MCF 10A (cell line): ENCODE measurements at places on chromosomes 12 and 14. TPM values are rescaled to one million over a fixed set of nuclear protein-coding genes. Genes with fewer than 3 reads are reported as not detected.

GPR65 gene
- not detected in 2 replicates for total RNA-seq

MUCL1 gene
- not detected in 2 replicates for total RNA-seq

VAMP1 gene
- 2.5 and 2.9 TPM in 2 replicates for total RNA-seq

RNF212B gene
- total RNA-seq: not detected in 2 replicates

KRT2 gene
- not detected in 2 replicates for total RNA-seq

C12orf42 gene
- total RNA-seq: not detected in 2 replicates

KRT73 gene
- total RNA-seq: not detected in 2 replicates

SIX4 gene
- 12.9 and 13.6 TPM in 2 replicates for total RNA-seq

SPX gene
- 154 and 203 TPM in 2 replicates for total RNA-seq

SCAF11 gene
- total RNA-seq: 106 and 107 TPM in 2 replicates

- no peaks in the 10 kb centered on the region for H3K36me3 ChIP-seq
- no peaks in the 10 kb centered on the region for H3K27me3 ChIP-seq
- no peak for DNase-seq
- no peaks in the 10 kb centered on the region for H3K4me1 ChIP-seq
Measured at GRCh38 chr12:86283620-86284019, 27.4 kb upstream of the MGAT4C start.

DNA sequence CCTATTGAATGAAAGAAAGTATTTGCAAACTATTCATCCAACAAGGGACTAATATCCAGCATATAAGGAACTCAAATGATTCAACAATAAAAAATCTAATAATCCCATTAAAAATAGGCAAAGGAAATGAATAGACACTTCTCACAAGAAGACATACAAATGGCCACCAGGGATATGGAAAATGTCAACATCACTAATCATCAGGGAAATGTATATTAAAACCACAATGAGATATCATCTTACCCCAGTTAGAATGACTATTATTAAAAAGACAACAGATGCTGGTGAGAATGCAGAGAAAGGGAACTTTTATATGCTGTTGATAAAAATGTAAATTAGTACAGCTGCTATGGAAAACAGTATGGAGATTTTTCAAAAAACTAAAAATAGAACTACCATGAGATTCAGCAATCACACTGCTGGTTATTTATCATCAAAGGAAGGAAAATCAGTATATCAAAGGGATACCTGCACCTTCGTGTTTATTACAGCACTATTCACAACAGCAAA, 89.3 kb downstream of the GARIN6 start:
- no peak overlapping the region for H3K4me3 ChIP-seq
- no peaks in the 10 kb centered on the region for H3K36me3 ChIP-seq
- H3K27ac ChIP-seq: no peak overlapping the region

- H3K27me3 ChIP-seq: no peaks in the 10 kb centered on the region
- H3K4me3 ChIP-seq: no peak overlapping the region
- no peak overlapping the region for H3K27ac ChIP-seq
- no peaks in the 10 kb centered on the region for H3K36me3 ChIP-seq
Measured at GRCh38 chr14:83441801-83442200, 1908.1 kb upstream of the SEL1L start.

- H3K4me3 ChIP-seq: no peak overlapping the region
- no peak overlapping the region for H3K27ac ChIP-seq
- H3K4me1 ChIP-seq: peaks cover 60% of the 10 kb centered on the region
Measured at GRCh38 chr12:57839996-57840395, 6.5 kb downstream of the CTDSP2 start.

DNA sequence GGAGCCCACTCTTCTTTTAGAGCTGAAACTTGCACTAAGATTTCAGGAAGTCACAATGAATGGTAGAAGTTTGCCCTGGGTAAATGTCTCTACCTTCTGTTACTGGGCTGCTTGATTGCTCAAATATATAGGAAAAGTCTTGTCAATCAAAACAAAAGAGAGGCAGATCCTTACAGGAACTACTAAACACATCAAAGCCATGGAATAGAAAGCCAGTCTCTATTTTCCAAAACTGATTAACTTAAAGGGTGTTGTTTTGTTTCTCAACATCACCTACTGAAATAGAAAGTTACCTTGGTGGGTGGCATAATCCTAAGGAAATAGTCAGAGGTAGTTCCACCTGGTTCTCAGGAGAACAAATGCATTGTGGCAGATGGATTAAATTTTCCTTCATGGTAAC, at the start of gene GPHB5:
TSS of gene GPHB5 (minus strand) at position 101 of the 400 bp plus-strand sequence. CDS start 1,086 bp downstream, outside the sequence.
- peaks cover 2% of the 10 kb centered on the region for H3K4me1 ChIP-seq
- no peak within 1 kb of the TSS for H3K27ac ChIP-seq
- H3K36me3 ChIP-seq: no peaks in the 10 kb centered on the region

- DNase-seq: peak; percentile 57
- no peak overlapping the region for H3K4me3 ChIP-seq
- H3K27ac ChIP-seq: no peak overlapping the region
- peaks cover 32% of the 10 kb centered on the region for H3K4me1 ChIP-seq
- no peaks in the 10 kb centered on the region for H3K27me3 ChIP-seq
Measured at GRCh38 chr14:69137843-69138535, 14.9 kb downstream of the DCAF5 start.

DNA sequence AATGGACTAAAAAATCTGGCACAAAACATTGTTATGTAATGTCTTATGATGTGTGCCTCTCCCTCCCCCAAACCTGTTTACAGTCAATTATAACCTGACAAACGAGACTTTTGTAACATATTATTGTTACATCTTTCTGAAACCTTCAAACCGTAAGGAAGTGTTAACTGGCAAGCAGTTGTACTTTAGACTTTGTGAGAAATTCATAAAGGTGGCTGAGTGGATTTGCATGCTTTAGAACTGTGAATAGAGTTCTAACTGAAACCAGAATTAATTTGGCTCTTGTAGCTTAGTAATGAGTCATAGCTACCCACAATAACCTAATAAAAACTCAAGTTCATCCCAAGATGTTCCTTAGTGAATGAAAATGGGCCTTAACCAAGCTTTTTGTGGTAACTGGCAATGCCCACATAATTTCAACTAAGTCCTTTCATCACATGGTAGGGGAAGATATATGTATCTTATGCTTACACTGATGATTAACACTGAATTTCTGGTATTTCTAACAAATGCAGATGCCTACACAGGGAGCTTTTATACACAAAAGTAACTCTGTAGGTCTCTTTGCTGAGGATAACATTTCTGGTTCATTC, 29.7 kb downstream of the RAD9B start:
- DNase-seq: peak; percentile 73
- H3K27me3 ChIP-seq: no peaks in the 10 kb centered on the region
- H3K4me3 ChIP-seq: no peak overlapping the region
- H3K36me3 ChIP-seq: peaks cover 99% of the 10 kb centered on the region
- peak overlapping the region; percentile 42 for H3K27ac ChIP-seq

- H3K4me1 ChIP-seq: peaks cover 21% of the 10 kb centered on the region
- peak overlapping the region; percentile 94 for H3K27ac ChIP-seq
- H3K36me3 ChIP-seq: peaks cover 25% of the 10 kb centered on the region
Measured at GRCh38 chr12:57086493-57087009, 2.4 kb upstream of the NAB2 start.

GRCh38 chr12:108773798-108774788, 42.8 kb upstream of the CORO1C start:
- H3K27me3 ChIP-seq: no peaks in the 10 kb centered on the region
- H3K4me1 ChIP-seq: peaks cover 17% of the 10 kb centered on the region
- DNase-seq: peak; percentile 58
- peak overlapping the region; percentile 42 for H3K27ac ChIP-seq
- H3K4me3 ChIP-seq: no peak overlapping the region
- no peaks in the 10 kb centered on the region for H3K36me3 ChIP-seq

- no peak overlapping the region for H3K27ac ChIP-seq
- H3K36me3 ChIP-seq: peaks cover 9% of the 10 kb centered on the region
- no peak overlapping the region for H3K4me3 ChIP-seq
- H3K4me1 ChIP-seq: peaks cover 6% of the 10 kb centered on the region
- no peak for DNase-seq
Measured at GRCh38 chr12:2785017-2785416, 9.8 kb upstream of the FKBP4 start.

GRCh38 chr12:58081488-58081887, 140.1 kb downstream of the ATP23 start:
- H3K36me3 ChIP-seq: no peaks in the 10 kb centered on the region
- no peaks in the 10 kb centered on the region for H3K27me3 ChIP-seq
- DNase-seq: peak; percentile 31
- peaks cover 4% of the 10 kb centered on the region for H3K4me1 ChIP-seq
- no peak overlapping the region for H3K27ac ChIP-seq

- DNase-seq: peak; percentile 33
- no peak overlapping the region for H3K27ac ChIP-seq
- no peak overlapping the region for H3K4me3 ChIP-seq
- H3K36me3 ChIP-seq: no peaks in the 10 kb centered on the region
Measured at GRCh38 chr12:38776647-38777046, 128.7 kb downstream of the CPNE8 start.

DNA sequence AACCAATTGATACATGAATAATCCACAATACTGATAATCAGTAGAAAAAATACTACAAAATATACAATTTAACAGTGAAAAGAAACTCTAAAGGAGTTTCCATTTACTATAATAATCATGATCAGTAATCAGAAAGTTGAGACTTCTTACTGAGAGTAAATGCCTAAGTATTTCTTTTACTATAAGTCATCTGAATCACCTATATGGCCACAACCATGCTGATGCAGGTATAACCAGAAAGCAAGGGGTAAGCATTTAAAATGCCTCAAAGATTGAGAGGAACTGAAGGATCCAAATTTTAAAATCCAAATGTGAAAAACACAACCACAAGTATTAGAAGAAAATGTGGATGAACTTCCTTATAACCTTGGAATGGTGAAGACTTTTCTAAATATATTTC, 23.4 kb downstream of the CDK17 start:
- H3K4me3 ChIP-seq: no peak overlapping the region
- H3K4me1 ChIP-seq: peaks cover 26% of the 10 kb centered on the region
- H3K36me3 ChIP-seq: no peaks in the 10 kb centered on the region
- no peak for DNase-seq
- no peak overlapping the region for H3K27ac ChIP-seq

DNA sequence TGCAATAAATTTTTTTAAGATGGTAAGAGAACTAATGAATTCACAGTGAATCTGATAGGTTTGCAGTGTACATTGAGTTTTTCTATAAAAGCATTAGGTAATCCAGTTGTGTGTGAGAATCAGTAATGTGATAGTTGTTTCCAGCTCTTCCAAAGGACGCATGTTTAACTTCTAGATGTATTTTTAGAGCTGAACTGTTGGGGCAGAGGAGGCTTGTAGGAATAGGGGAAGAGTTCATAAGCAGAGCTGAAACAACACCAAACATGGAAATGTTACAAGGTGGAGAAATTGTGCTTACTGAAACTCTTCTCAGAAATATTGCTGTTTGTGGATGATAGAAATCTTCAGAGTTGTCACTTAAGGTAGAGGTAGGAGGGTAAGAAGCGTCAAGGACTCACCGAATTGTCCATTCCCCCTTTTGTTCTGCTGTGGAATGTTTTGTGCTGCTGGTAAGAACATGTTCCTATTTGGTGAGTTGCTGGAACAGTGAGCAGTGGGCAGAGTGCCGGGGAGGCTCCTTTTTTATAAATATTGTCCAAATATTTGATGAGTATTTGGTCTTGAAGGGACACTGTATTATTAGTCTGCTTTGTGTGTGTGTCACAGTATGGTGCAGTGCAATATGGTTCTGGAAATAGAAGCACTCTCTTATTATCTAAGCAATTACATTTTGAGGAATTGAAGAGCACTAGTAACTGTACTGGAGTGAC, 76.7 kb downstream of the ANO6 start:
- no peak overlapping the region for H3K4me3 ChIP-seq
- no peaks in the 10 kb centered on the region for H3K27me3 ChIP-seq
- H3K36me3 ChIP-seq: no peaks in the 10 kb centered on the region

- H3K27me3 ChIP-seq: peaks cover 13% of the 10 kb centered on the region
- H3K4me1 ChIP-seq: no peaks in the 10 kb centered on the region
- H3K27ac ChIP-seq: no peak overlapping the region
- no peak overlapping the region for H3K4me3 ChIP-seq
- no peak for DNase-seq
- H3K36me3 ChIP-seq: no peaks in the 10 kb centered on the region
Measured at GRCh38 chr14:23864861-23865260, 88.7 kb upstream of the DHRS4 start.

GRCh38 chr14:39430762-39431415, 1.3 kb downstream of the FBXO33 start:
- peak overlapping the region; percentile 100 for H3K27ac ChIP-seq
- H3K4me3 ChIP-seq: peak overlapping the region; percentile 94
- peaks cover 35% of the 10 kb centered on the region for H3K4me1 ChIP-seq

DNA sequence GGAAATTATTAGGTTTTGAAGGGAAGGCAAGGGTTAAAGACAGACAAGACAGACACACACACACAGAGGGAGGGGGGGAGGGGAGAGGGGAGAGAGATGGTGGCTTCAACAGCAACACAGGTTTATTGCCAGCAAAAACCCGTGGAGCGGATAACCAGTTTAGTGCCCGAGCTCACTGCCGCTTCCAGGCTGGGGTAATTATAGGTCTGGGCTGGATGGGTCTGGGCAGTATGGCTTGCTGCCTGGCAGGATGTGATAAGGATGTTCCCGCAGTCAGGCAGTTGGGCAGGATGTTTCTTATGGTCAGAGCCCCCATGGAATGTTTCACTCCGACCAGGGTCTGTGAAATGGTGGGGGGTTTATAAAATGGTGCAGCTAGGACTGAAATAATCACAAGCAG, 4.4 kb upstream of the TDRD9 start:
- H3K36me3 ChIP-seq: peaks cover 13% of the 10 kb centered on the region
- peak overlapping the region; percentile 49 for H3K27ac ChIP-seq
- peaks cover 10% of the 10 kb centered on the region for H3K27me3 ChIP-seq

DNA sequence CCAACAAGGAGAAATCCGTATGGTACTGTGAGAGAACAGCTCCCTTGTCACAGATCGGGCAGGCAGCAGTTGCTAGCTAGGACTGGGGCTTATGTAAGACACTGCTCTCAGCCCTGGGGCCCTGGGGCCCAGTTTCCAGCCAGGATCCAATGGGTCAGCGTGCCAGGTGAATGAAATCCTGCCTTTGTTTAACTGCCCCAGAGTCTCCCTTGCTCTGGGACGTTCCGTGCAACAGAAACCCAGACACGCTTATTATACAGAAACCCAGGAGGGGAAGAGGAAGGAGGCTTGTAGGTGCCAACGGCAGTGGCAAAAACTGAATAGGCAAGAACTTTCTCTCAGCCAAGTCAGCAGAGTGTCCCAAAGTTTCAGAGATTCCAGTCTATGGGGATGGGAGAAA, 110.6 kb downstream of the DIO2 start:
- no peaks in the 10 kb centered on the region for H3K4me1 ChIP-seq
- no peaks in the 10 kb centered on the region for H3K27me3 ChIP-seq
- H3K4me3 ChIP-seq: no peak overlapping the region
- no peaks in the 10 kb centered on the region for H3K36me3 ChIP-seq
